ENCODE measurements at places on chromosomes 11 and 22.

- DNase-seq, result no peak
These were observed 4.2 kb upstream of the MPEG1 start for GRCh38 chr11:59216641-59217564.

GRCh38 chr22:28710107-28710506 lies 30.5 kb upstream of the TTC28 start:
- DNase-seq, result no peak

- DNase-seq, result peak; percentile 85
These were observed 841 bp downstream of the RIC8A start for GRCh38 chr11:208181-208916.

DNA sequence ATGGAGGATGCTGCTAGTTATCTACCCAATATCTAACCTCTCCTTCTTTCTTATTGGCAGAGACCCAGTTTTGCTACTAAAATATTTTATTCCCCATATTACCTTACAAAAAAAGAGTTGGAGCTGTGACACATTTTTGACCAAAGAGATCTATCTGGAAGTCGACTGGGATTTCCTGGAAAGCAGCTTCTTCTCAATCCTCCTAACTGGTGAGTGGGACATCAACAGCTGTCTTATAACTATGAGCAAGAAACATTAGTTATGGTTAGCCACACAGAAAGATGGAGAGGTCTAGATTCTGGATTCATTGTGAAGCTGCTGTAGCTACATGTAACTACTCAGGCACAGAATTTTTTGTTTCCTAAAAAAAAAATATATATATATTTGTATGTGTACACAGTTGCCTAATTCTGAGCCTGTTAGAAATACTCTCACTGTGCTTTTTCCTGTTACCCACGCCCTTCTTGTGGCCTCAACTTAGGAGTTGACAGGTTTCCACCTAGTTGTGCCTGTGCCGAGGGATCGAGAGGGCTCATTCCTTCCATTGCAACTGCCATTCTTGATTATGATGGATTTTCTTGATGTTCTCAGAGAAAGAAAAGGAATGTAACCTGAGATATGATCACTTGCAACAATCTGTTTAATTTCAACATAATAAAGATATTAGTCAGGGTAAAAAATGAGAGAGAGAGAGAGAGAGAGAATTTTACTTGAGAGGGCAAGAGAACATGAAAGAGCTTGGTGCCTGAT lies 142.0 kb downstream of the SLC17A6 start:
- no peak for DNase-seq

DNA sequence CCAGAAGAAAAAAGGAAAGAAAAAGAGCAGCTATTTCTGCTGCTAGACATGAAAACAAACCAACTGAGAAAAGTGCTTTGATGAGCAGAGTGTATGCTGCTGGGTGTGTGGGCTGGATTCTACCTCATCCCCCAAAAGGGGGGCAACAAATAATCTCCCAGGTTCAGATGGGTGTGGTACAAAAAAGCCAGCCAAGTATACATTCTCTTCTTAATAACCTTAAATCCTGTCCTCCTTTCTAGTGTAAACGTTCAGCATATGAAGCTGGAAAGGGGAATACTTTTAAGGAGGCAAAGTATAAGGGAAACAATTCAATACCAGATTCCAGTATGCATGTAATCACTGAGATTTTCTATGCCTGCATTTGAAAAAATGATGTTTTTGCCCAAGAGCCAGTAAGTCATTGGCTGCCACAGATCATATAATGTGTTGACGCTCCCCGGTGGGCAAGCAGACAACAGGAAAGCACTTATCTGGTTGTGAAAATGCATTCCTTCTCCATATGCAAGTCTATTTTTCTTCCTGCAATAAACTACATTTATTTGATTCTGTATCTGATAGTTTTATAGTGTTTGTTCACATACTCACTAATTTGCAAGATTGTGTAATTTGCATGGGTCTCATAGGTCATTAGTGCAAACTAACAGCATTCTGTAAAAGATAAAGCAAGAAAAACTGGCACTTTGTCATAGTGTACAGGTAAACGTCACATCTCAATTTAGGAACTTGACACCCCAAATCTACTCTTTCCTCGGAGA lies 201.1 kb downstream of the CADM1 start:
- DNase-seq, result no peak

All from left forelimb (tissue), 1 donor.